ENCODE measurements at places on chromosomes 7 and 10.

DNA sequence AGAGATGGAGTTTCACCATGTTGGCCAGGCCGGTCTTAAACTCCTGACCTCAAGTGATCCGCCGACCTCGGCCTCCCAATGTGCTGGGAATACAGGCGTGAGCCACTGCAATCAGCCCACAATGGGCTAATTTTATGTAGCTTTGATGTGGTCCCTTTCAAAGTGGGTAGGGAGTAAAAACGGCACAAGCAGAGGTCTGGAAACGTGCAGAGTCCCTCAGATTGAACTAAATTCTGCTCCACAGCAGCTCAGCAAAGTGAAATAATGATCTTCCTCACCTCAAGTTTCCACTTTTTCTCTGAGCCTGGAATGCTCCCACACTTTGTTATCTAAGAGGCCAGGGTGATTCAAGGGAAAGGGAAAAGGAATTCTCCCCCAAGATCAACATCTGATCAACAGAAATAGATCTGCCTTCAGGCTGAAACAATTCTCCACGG is 6.1 kb downstream of the CCDC3 start:
- DNase-seq, result no peak

- no peak for DNase-seq
These were observed 149.1 kb downstream of the PTPN20 start for GRCh38 chr10:47060356-47060755.

DNA sequence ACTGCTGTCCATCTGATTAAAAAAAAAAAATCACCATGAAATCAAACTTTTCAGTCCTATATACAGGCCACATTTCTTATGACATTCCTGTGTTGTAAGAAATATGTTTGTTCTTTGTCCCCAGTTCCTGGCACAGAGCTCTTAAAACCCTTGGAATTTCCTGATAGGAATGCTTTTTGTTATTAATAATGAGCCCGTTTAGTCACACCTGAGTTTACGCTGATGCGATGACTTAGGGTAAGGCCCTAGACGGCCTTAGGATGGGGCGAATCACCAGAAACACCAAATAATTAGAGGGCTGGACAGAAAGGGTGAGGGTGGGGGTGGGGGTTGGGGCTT is 17.5 kb downstream of the TSPAN15 start:
- no peak for DNase-seq

DNA sequence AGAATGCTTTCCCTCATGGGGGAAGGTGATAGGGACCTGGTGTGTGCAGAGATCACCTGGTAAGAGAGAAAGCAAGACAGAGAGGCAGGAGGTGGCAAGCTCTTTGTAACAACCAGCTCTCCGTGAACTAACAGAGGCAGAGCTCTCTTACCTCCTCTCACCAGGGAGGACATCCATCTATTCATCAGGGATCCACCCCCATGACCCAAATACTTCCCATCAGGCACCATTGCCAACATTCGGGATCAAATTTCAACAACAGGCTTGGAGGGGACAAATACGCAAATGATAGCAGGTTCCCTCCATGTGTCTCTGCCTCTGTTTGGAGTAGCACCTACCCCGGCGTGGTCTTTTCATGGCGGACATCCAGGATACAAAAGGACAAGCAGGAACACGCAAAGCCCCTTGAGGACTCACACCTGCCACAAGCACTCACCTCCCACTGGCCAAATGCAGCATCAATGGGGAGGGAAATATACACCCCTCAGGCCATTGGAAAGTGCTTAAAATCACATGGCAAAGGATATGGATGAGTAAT is 431.2 kb upstream of the AUTS2 start:
- DNase-seq, result no peak

- DNase-seq, result no peak
These were observed 121.2 kb downstream of the FAM107B start for GRCh38 chr10:14653271-14654161.

- DNase-seq, result no peak
These were observed 14.9 kb upstream of the CPA5 start for GRCh38 chr7:130329681-130330080.

GRCh38 chr10:60856405-60856804 is 78.1 kb downstream of the CDK1 start:
- no peak for DNase-seq

GRCh38 chr10:18649364-18649959 is 1.9 kb downstream of the NSUN6 start:
- DNase-seq, result no peak

- no peak for DNase-seq
These were observed 244.2 kb upstream of the FOXK1 start for GRCh38 chr7:4437916-4438315.

- DNase-seq, result no peak
These were observed 4.0 kb upstream of the ZCCHC24 start for GRCh38 chr10:79449181-79450146.

- no peak for DNase-seq
These were observed 9.8 kb upstream of the MRPS16 start for GRCh38 chr10:73262105-73262730.
